ENCODE measurements at places on chromosomes 2 and 18.

GRCh38 chr2:155223781-155224406 lies 525.4 kb downstream of the KCNJ3 start:
- no peak for DNase-seq

GRCh38 chr2:192035731-192036442 lies 158.8 kb downstream of the TMEFF2 start:
- DNase-seq = no peak

DNA sequence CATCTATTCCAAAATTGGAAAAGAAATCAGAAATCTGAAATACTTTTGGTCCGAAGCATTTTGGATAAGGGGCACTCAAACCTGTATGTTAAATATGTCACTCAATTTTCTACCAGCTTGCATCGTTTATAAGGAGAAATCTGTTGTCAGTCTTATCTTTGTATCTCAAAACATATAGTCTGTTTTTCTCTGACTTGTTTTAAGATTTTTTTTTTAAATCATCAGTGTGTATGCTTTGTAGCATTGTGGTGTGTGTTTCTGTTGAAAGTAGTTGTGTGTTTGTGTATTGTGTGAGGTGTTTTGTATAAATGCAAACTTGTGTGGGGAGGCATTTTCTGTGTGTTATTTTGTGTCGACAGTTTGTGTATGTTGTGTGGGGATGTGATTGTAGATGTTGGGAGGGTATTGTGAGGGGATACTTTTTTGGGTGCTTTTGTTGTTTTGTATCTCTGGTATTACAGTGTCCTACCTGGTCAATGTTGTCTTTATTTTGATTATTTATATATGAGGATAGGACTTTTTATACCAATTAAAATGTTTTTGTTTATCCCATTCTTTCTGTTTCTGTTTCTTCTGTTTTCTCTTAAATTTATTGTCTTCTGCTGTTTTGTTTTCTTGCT lies 30.9 kb downstream of the SMCHD1 start:
- DNase-seq = no peak

DNA sequence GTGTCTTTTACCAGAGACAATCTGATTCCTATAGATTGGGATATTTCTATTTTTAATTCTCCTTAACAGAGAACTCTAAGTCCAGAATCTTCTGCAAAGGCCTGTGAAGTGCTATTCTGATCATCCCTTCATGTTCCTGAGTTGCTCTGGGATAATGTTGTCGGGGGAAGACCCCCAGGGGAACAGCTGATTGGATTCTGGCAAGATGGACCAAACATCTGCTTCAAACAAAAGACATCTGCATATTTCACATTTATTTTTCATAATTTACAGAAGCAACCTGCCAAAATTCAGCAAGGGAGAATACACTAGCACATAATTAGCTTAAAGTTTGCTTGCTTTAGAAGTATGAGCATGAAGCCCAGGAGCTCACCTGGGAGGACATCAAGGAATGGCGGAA lies 116.0 kb upstream of the ETAA1 start:
- no peak for DNase-seq

- DNase-seq = no peak
Measured at GRCh38 chr2:73418343-73418742, 32.7 kb downstream of the ALMS1 start.

DNA sequence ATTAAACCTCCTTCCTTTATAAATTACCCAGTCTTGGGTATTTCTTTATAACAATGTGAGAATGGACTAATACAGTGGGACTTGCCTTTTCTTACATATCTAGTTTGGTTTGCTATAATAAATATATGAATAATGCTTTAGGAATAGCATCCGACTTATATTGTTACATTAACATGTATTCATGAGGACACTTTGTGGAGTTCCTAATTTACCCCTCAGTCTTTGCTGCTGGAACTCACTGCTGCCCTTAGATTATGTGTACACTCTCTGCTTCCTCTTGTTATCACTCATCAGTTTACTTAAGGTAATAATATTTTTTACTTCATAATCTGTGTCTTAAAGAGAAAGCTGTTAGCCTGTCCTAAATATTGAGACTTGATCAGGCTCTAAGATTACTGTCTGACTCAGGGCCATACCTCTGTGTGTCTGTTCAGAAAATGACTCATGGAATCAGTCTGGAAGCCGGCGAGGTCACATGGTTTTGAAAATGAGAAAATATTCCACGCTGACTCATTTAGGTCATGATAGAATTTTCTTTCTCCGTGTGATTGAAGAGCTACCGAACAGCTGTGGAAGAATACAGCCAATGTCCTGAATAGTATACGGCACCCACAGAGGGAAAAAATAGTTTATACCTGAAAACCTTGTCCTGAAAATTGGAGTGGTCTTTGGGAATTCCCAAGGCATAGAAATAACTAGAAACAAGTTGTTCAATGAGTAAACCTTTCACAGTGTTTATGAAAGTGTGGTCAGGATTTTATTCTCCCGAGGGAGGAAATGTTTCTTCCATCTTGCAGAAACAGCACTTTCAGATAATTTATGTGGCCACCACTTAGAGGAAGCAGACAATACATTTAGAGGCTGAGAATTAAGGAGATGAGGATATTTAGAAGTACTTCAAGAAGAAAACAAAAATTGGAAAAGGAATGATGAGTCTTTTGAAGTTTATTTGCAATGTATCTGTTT lies 156.4 kb downstream of the DSEL start:
- no peak for DNase-seq

GRCh38 chr18:62788111-62788510 lies 72.8 kb downstream of the PHLPP1 start:
- no peak for DNase-seq

DNA sequence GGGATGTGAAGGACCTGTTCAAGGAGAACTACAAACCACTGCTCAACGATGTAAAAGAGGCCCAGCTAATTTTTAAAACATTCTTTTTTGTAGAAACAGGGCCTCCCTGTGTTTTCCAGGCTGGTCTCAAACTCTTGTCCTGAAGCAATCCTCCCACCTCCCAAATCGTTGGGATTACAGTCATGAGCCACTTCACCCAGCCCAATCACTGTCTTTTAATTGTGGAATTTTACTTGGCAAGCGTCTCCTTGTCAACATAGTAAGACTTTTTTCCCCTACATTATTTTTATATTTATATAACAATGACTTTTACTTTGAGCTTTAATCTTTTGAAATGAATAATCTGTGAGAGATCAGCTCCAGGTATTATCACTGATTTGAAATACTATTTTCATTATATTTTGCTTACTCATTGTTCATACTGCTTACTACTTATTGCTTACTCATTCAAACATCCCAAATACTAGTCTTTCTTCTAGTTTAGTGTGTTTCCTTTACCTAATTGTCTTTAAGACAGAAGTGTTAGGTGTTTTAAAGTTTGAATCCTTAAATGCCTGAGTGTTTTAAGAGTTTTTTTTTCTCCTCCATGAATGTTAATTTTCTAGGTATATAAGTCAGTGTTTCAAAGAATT lies 48.9 kb downstream of the PTPN4 start:
- DNase-seq = no peak

DNA sequence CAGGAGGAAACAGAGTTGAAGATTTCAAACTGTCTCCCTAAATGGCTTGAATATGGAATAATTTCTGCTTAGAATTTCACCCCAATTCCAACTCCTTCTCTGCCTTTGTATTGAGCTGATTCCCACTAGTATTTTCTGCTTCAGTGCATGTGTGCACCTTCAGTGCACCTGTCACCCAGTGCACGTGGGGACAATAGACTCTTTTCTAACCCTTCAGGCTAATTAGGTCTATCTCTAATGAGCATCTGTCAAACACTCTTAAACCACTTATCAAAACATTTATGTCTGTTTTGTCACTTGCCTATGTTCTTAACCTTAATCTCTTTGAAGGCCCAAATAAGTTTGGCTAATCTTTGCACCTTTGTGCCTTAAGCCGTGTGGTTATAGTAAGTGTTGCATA lies 232.0 kb upstream of the NETO1 start:
- no peak for DNase-seq

- DNase-seq = no peak
Measured at GRCh38 chr2:132656266-132656975, 13.6 kb downstream of the LYPD1 start.

- DNase-seq = no peak
Measured at GRCh38 chr2:113847144-113847543, 42.7 kb upstream of the ACTR3 start.

- DNase-seq = no peak
Measured at GRCh38 chr2:191436368-191437055, 191.3 kb downstream of the MYO1B start.

DNA sequence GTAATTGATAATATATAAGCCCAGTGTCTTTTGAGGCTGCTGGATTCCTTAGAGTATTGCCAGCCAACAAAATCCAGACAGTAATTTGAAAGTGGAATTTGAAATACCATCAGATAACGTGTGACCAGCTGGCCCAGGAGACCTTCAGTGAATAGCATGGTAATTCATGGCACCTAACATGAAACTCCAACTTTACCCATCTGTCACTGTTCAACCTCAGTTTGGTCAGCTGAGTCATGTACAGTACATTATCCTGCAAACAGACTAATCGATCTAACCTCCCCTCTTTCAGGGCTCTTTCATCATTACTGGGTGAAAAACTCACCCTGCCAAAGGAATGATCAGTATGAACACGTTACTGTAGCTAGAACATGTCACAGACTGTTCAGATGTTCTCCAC lies 230.6 kb downstream of the DOK6 start:
- no peak for DNase-seq
